NCI-H446 treated with DMSO at 0.1 percent for 48 hours (cell line): ENCODE measurements at places on chromosomes 12 and 14.

GRCh38 chr12:11795192-11795912 is 145.9 kb downstream of the ETV6 start:
- DNase-seq = no peak

- DNase-seq = no peak
Observed at GRCh38 chr12:981176-981828, 9.7 kb upstream of the ERC1 start.

DNA sequence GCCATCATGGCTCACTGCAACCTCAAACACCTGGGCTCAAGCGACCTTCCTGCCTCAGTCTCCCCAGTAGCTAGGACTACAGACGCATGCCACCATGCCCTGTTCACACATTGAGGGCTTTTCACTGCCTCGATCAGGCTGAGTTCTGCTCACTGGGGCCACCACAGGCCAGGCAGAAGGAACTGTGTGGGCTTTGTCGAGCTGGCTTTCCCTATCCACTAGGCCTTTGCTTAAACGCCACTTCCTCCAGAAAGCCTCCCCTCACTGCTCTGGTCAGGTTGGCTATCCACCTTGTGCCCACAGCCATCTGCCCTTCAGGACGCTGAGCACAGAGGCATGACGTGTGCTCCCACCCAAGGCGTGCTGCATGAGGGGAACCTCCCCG is 45.2 kb downstream of the MLXIP start:
- DNase-seq = no peak

GRCh38 chr14:77102154-77102553 is 4.1 kb downstream of the CIPC start:
- DNase-seq = no peak

GRCh38 chr12:62562846-62563245 is 96.2 kb downstream of the MON2 start:
- DNase-seq = no peak

DNA sequence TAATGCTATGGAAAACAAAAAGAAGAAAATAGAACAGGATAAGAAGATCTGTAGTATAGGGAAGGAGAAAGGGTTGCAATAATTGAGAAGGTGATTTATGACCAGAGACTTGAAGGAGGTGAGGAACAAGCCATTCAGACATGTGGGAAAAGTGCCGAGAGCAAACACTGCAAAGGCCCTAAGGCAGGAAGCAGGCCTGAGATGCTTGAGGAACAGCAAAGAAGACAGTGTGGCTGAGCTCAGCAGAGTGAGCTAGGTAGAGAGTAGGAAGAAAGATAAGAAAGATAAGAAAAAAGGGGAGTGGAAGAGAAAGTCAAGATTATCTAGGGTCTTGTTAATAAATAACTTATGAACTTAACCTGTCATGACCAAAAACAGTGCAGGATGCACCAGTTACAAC is 671.8 kb downstream of the RPS29 start:
- no peak for DNase-seq

GRCh38 chr12:122423258-122424165 is 1.0 kb upstream of the CLIP1 start:
- DNase-seq = no peak

DNA sequence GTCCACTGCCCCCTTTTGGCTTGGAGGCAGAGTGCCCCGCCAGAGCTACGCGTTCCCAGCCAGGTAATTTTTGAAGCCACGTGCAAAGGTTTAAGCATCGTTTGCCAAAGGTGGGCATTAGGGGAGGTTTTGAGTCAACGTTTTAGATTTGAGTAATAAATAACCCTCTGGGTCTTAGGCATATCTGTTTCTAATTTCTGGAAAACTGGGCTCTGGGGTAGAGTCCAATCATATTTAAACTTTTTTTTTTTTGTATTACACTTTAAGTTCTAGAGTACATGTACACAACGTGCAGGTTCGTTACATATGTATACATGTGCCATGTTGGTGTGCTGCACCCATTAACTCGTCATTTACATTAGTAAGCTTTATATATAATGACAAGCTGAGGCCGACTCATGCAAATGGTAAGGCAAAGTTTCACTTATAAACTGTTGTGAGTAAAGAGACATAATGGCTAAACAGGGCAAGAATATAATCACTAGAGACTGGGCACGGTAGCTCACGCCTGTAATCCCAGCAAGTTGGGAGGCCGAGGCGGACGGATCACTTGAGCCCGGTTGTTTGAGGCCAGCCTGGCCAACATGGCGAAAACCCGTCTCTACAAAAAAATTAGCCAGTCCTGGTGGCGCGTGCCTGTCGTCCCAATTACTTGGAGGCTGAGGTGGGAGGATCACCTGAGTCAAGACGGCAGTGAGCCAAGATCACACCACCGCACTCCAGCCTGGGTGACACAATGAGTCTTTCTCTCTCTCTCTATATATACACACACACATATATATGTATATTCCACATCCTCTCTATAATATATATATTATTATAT is 491 bp upstream of the NR2C1 start:
- DNase-seq = no peak

DNA sequence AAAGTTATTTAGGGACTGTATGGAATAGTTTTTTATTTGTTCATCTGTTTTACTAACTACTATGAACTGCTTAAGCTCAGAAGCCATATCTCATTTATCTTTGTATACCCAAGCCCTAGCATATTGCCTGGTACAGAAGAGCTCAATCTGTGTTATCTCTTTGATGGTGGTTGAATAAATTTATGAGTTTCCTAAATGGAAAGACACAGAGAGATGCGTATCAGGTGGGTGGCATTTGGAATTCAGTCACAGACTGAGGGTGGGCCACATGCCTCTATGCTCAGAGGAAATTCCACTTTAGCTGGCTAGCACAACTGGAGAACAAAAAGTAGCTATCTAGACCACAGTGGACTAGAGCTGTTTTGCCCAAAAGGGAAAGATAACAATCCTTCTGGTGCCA is 145.5 kb downstream of the SLC6A15 start:
- no peak for DNase-seq

DNA sequence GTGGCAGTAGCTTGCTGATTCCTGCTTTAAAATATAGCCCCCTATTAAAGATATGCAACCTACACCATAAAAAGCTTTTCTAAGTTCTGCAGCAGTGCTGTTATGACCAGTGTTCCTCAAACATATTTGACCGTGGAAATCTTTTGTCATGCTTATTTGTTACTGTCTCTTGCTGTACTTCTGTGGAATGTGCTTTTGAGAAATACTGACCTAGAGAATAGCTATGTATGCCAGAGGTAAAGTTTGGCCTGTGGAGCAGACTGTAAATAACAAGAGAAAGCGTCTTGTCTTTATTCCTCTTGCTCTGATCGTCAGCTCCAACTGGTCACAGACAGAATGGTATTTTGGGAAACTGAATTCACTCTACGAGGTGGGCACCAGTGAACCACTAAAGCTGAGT is 239.0 kb downstream of the FBXL14 start:
- DNase-seq = no peak

DNA sequence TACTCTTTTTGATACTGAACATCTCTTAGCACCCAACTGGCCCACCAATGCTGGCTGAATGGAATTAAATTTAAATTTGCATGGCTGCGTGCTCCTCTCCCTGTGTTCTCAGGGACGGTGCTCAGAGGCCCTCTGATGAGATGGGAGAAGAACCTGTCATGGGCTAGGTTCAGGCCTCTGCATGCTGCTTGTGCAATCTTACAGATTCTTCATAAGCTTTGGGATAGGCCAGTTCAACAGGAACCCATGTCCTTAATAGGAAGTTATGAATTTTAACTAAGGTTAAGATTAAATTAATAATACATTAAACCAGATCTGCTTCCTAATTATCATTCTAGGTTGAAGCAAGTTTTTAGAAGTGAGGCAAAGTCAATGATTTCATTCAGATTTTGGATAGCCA is 119.7 kb upstream of the LRIG3 start:
- DNase-seq = no peak

- no peak for DNase-seq
Observed at GRCh38 chr12:99558109-99558508, 89.4 kb upstream of the GARIN6 start.

DNA sequence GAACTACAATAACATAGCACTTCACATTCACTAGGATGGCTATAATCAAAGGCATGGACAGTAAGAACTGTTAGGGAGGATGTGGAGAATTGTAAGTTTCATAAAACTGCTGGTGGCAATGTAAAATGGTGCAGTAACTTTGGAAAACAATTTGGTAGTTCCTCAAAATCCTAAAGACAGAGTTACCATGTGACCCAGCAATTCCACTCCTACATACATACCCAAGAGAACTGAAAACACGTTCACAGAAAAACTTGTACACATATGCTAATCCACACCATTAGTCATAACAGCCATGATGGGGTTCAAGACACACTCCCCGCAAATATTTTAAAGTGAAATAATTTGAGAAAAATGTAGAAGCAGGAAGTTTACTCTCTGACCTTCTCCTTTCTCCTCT is 31.7 kb downstream of the GALC start:
- no peak for DNase-seq

GRCh38 chr12:39989501-39989900 is 116.4 kb downstream of the SLC2A13 start:
- peak; percentile 50 for DNase-seq

- peak; percentile 58 for DNase-seq
Observed at GRCh38 chr12:101051901-101052550, 158.0 kb downstream of the SLC5A8 start.

- no peak for DNase-seq
Observed at GRCh38 chr12:25518512-25518911, 34.6 kb downstream of the LMNTD1 start.

GRCh38 chr12:68102731-68103130 is 56.8 kb downstream of the IFNG start:
- no peak for DNase-seq

DNA sequence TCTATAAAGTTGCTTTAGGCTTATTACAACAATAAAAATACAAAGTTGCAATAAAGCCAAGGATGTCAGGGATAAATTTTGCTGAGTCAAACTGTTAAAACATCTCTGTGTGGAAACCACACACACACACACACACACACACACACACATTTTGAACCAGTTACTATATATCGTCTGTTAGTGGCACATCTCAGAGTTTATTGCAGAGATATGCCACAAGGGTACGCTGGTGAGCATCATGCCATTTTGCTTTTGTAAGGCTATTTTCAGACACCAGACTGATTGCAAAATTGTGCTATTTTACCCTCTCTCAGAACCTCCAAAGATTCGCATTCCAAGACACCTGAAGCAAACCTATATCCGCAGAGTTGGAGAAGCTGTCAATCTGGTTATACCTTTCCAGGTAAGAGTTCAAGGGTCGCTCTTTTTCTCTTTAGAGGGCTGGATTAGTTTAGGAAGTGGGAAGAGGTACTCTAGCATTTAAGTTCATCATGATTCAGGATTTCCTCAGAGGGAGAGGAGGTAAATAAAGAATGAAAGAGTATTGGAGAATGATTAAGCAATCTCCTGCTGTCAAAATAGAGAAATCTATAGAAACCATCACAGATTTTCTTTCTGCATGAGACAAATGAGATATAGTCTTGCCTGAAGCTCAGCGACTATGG is 27.3 kb upstream of the CHPT1 start:
- DNase-seq = no peak

- no peak for DNase-seq
Observed at GRCh38 chr14:36222337-36222736, 45.8 kb upstream of the PTCSC3 start.

GRCh38 chr12:116880817-116881324 is 370 bp downstream of the HRK start:
- DNase-seq = peak; percentile 33

DNA sequence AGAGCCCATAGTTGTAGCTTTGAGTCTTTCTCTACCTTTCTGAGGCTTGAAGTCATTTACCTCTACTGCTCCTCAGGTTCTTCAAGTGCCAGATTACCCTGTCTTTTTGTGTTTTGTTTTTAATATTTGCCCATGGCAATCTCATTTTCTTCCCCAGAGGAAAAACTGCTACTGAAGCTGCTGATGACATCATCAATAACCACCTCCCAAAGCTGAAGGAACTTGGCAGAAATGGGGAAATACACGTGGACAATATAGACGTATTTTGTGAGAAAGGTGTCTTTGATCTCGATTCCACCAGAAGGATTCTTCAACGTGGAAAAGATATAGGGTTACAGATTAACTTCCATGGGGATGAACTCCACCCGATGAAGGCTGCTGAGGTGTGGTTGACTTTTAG is 17.1 kb downstream of the AMDHD1 start:
- DNase-seq = no peak

GRCh38 chr14:105358140-105358846 is 40.0 kb upstream of the TEX22 start:
- no peak for DNase-seq

DNA sequence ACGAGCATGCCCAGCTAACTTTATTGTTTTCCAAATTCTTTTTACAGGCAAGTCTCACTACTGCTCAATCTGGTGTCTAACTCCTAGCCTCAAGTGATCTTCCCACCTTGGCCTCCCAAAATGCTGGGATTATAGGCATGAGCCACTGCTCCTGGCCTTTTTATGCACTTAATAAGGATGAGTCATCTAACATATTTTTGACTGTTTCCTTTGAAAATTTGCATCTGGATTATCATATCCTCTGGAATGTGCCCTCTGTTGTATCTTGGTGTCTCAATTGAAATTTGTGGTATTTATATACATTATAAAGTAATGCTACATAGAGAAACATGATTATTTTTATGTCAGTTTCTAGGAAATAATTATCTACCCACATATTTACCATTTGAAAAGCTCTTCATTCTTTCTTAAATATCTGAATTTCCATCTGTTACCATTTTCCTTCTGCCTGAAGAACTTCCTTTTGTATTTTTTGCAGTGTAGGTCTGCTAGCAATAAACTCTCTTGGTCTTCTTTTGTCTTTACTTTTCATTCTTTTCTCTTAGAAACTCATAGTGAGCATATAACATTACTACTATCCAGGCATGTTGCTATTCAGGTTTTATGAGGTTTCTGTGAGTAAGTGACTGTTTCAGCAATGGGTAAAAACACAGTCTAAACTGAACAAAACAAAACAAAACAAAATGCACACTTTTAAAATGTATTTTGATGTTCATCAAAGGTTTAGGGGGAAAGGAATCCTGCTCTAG is 52.8 kb upstream of the CNOT2 start:
- DNase-seq = no peak

- peak; percentile 4 for DNase-seq
Observed at GRCh38 chr12:32039347-32039746, 67.3 kb upstream of the BICD1 start.

DNA sequence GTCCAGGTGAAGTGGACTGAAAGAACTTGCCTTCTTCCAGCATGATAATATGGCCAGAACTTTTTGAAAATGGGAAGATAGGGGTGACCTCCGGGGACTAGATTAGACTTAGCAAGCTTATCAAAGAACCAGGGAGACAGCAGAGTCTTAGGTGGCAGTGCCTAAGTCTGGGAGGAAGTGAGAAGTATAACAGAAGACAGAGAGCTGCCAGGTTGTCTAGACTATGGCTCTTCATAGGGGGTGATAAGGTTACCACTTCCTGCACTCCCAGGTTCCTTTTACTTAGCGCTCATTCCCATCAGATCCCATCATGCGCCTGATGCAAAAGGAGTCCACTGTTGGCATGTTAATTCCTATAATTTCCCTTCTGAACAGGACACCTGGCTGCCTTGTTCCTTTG is 69.9 kb downstream of the PLXNC1 start:
- DNase-seq = no peak

GRCh38 chr12:22518060-22518719 is 26.2 kb downstream of the C2CD5 start:
- DNase-seq = peak; percentile 76

GRCh38 chr12:110256780-110257431 is 24.1 kb upstream of the ATP2A2 start:
- no peak for DNase-seq

- DNase-seq = no peak
Observed at GRCh38 chr12:42130672-42131402, 13.8 kb downstream of the GXYLT1 start.

- DNase-seq = no peak
Observed at GRCh38 chr12:9810671-9811070, 16.6 kb upstream of the KLRF1 start.
